ENCODE measurements at places on chromosomes 2 and 18.

- DNase-seq, result no peak
These were observed 84.0 kb downstream of the MYL12B start for GRCh38 chr18:3345885-3346284.

DNA sequence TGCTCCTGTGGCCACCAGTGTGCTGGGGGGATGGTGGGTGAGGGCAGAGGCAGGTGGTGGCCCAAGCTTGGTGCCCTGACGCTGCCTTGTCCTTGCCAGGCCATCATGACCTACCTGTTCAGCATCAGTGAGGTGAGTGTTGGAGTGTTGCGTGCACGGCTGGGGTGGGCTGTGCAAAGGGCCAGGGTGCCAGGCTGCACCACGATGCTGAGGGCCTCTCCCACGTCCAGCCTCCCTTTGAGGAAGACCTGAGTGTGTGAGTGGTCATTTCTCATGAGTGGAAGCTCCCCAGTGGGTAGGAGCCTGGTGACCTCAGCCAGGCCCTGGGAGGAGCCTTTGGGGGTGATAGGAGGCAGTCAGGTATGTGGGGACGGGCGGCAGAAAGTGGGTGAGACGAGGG, 3.2 kb downstream of the NT5DC4 start:
- no peak for DNase-seq

DNA sequence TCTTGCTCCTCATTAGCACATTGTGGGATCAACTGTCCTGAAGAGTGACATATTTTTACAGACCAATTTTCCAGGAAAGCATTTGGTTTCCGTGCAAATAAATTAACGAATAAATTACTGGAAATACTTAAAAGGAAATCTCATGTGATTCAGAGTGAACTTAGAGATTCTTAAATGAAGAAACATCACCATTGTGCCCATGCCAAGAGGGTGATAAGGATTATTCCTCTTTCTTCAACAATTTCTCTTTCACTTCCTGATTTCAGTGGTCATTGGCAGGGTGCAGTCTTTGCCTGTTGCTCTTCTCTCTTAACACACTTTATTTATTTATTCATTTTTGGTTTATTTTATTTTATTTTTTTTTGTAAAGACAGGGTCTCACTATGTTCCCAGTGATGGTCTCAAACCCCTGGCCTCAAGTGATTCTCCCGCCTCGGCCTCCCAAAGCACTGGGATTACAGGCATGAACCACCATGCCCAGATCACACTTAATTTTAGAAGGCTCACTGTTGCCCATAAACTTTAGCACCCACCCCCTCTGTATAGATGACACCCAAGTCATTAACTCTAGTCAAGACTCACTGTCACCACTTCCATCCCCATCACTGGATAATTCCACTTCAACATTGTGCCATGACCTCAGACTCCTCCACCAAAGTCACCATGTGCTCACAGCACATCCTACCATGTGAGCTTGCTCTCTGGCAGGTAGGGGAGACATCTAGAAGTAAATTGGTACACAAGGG, 92.6 kb upstream of the CERS6 start:
- DNase-seq, result no peak

- no peak for DNase-seq
These were observed 63.5 kb downstream of the LAMA3 start for GRCh38 chr18:23752796-23753195.

DNA sequence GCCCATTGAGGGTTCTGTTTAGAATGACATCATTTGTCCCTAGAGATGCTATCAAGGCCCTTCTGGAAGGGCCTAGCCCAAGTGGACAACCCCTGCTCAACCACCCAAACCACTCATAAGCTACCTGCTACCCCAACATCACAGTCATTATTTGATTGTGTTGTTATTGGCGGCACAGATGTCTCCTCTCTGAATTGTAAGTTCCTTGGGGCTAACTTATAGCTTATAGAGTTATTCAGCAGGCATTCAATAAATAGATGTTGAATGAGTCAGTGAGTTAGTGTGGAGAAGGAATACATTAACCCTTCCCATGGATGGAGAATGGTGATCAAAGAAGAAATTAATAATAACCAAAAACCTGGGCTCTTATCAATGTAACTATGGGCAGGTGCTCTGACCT, 80.0 kb downstream of the ACAA2 start:
- DNase-seq, result no peak

- DNase-seq, result peak; percentile 71
These were observed 6.1 kb upstream of the LBH start for GRCh38 chr2:30225131-30225762.

GRCh38 chr2:118269408-118270051, 181.3 kb downstream of the INSIG2 start:
- DNase-seq, result no peak

- no peak for DNase-seq
These were observed 310.4 kb upstream of the SYT4 start for GRCh38 chr18:43587538-43588153.
